ENCODE measurements at places on chromosomes 1 and 21. TPM values are rescaled to one million over a fixed set of nuclear protein-coding genes. Genes with fewer than 3 reads are reported as not detected.

HFM1 gene
- not detected for total RNA-seq

DIO1 gene
- not detected for total RNA-seq

SPAG17 gene
- not detected for total RNA-seq

DIRAS3 gene
- not detected for total RNA-seq

ARHGAP29 gene
- 0.54 TPM for total RNA-seq

GCSAML gene
- 0.85 TPM for total RNA-seq

- H3K4me3 ChIP-seq = no peak overlapping the region
- DNase-seq = no peak
- H3K4me1 ChIP-seq = no peaks in the 10 kb centered on the region
- no peaks in the 10 kb centered on the region for H3K27me3 ChIP-seq
- no peaks in the 10 kb centered on the region for H3K36me3 ChIP-seq
These were observed 313.3 kb upstream of the NFIA start for GRCh38 chr1:60769082-60769481.

GRCh38 chr1:214379236-214379970, 98.4 kb downstream of the SMYD2 start:
- H3K27ac ChIP-seq = no peak overlapping the region
- H3K4me1 ChIP-seq = no peaks in the 10 kb centered on the region
- DNase-seq = no peak

DNA sequence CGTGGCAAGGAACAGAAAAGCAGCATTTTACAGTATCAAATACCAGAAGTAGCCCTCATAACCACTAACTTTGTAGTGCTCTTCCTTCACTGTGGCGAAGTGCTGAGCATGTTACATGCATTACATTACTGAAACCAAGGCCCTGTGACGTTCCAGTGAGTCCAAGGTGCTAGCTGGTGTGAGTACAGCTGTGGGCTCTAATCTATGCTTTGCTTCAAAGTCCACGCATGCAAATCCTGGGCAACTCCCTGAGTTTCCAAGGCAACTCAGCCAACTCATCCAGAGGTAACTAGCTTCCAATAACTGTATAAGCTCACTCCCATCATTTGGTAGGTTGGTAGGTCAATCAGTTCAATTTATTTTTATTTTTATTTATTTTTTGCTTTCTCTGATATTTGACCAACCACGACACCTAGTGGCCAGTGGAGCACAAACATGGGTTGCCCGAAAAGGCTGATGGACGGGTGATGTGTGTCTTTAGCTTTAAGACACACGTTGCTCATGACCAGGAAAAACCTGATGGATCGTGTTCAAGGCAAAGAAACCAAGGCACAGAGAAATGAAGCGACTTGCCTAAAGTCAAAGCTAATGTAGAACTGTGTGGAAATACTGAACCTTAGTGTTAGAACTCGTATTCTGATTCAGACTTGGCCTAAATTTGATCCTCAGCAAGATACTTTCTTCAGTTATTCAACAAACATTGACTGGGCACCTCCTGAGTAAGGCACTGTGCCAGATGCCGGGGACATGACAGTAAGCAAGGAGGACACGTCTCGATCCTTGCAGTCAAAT, 73.0 kb downstream of the GNG12 start:
- H3K27ac ChIP-seq = no peak overlapping the region
- peak; percentile 57 for DNase-seq
- no peaks in the 10 kb centered on the region for H3K36me3 ChIP-seq
- no peaks in the 10 kb centered on the region for H3K27me3 ChIP-seq

DNA sequence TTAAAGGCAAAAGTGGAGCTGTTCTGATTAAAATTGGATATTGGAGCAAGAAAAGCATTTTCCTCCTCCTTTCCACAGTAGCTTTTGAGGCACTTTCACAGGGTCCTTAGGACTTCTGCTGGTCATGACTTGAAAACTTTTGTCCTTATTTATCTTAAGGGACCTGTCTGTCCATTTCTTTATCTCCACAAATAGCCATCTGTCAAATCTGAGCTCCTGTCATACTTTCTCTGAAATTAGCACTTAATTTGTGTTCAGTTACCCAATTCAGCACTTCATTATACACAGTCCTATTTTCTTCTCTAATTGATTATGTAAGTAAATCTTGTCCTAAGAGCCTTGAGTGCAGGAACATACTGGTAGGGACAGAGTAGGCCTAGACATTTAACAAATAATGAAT, 9.8 kb downstream of the POU2F1 start:
- no peaks in the 10 kb centered on the region for H3K36me3 ChIP-seq
- H3K4me1 ChIP-seq = peaks cover 5% of the 10 kb centered on the region
- no peaks in the 10 kb centered on the region for H3K27me3 ChIP-seq
- no peak overlapping the region for H3K4me3 ChIP-seq

DMBX1 gene
- not detected for total RNA-seq

- H3K4me1 ChIP-seq = peaks cover 24% of the 10 kb centered on the region
- H3K27ac ChIP-seq = no peak overlapping the region
- H3K27me3 ChIP-seq = no peaks in the 10 kb centered on the region
- H3K36me3 ChIP-seq = no peaks in the 10 kb centered on the region
- DNase-seq = no peak
These were observed 78.8 kb upstream of the SLC2A1 start for GRCh38 chr1:43037466-43037865.

PAQR6 gene
- 2.5 TPM for total RNA-seq

DNA sequence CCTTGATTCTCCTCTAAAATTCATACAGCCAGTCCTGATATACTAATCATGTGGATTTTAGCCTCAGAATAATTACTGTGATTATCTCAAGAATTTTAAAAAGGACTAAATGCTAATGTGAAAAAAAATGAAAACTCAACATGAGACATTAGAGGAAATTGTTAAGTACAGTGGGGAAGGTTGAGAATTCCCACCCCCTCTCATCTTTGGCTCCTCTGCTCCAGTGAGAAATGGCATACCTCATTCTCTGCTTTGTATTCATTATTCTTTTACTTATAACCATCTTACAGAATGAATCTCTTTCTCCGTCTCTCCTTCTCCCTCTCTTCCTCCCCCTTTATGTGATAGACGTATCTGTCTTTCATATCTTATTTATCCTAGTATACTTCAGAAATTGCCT, 70.9 kb downstream of the DIRAS3 start:
- DNase-seq = no peak
- H3K4me1 ChIP-seq = no peaks in the 10 kb centered on the region
- no peak overlapping the region for H3K27ac ChIP-seq
- H3K4me3 ChIP-seq = no peak overlapping the region
- no peaks in the 10 kb centered on the region for H3K27me3 ChIP-seq
- no peaks in the 10 kb centered on the region for H3K36me3 ChIP-seq

GRCh38 chr1:4056989-4057388, 156.9 kb upstream of the C1orf174 start:
- H3K36me3 ChIP-seq = no peaks in the 10 kb centered on the region
- H3K27ac ChIP-seq = no peak overlapping the region

- no peak overlapping the region for H3K4me3 ChIP-seq
- no peak for DNase-seq
- no peaks in the 10 kb centered on the region for H3K27me3 ChIP-seq
- no peaks in the 10 kb centered on the region for H3K36me3 ChIP-seq
- H3K27ac ChIP-seq = no peak overlapping the region
These were observed 82.8 kb downstream of the GLUL start for GRCh38 chr1:182308826-182309225.
